Stimulated activated effector memory CD8-positive, alpha-beta T cell treated with anti-CD3 and anti-CD28 coated beads, Interleukin-12 subunit alpha, Interleukin-12 subunit beta, amount 100 ng/mL, for 72 hours (primary cell): ENCODE measurements at places on chromosomes 2 and 18.

DNA sequence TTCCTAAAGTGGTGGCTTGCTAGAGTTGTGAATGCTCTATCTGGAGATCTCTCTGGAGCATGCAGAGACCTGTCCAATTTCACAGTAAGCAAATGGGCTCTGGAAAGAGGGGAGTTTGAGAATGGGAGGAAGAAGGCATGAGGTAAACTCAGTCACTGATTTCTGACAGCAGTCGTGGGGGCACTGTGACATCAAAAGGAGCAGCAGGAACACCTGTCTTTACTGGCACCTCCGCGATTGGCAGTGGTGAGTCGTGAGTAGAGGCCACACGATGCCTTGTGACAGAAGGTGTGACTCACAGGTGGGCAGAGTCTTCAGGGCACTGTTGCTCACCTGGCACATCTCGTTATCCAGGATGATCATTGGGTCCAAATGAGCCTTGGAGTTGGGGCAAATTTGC, 38.8 kb upstream of the CAVIN2 start:
- no peak for DNase-seq

- no peak for DNase-seq
Observed at GRCh38 chr2:147135376-147135775, 709.5 kb upstream of the ACVR2A start.

- DNase-seq, result no peak
Observed at GRCh38 chr2:207937823-207938222, 87.5 kb downstream of the PLEKHM3 start.

DNA sequence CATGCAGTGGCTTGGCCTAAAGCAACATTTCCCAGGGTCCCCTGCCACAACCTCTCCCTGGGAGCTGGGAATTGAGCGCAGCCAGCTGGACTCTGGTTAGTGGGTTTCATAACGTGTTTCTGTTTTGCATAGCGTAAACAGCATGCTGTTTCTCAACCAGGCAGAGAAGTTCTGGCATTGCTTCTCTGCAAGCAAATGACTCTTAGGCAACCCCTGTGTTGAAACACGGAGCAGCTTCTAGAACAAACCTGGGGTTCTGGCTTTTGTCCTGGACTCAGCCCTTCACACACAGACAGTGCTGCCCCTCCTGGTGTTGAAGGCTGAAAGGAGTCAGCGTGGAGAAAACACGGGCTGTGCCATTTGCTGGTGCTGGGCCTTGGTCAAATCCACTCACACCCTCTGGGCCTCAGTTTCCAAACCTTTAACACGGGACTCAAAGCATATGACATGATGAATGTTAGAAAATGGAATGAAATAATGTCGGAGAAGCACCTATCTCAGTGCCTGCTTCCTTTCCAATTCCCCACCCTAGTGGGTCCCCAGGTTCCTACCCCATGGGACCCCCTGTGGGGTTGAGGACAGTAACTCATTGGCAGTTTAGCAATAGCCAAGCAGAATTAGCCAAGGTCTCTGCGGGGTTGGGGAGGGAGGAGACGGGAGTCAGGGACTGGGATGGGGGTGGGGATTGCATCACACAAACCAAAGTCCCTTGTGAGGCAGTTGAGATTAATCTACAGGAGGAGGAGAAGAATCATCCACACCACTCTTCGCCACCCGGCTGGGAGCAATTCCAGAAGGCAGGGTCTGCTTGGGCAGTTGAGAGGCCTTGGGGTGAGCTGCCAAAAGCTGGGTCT, 30.2 kb upstream of the IL1R2 start:
- DNase-seq, result no peak

DNA sequence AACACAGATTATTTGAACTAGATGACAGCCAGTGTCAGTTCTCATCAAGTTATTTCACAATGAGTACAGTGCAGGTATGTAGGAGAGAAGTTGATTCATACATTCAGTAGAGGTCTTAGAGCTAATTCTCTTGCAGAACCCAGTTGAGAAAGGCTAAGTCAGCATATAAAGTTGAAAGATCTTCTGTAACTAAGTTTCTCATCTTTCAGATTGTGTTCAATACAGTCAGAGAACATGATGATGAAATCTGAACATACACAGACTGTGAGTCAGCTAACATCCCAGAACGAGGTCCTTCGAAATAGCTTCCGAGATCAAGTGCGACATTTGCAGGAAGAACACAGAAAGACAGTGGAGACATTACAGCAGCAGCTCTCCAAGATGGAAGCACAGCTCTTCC, 41.9 kb upstream of the LIMS1 start:
- DNase-seq, result no peak

GRCh38 chr18:25927830-25928229, 162.6 kb downstream of the SS18 start:
- no peak for DNase-seq

DNA sequence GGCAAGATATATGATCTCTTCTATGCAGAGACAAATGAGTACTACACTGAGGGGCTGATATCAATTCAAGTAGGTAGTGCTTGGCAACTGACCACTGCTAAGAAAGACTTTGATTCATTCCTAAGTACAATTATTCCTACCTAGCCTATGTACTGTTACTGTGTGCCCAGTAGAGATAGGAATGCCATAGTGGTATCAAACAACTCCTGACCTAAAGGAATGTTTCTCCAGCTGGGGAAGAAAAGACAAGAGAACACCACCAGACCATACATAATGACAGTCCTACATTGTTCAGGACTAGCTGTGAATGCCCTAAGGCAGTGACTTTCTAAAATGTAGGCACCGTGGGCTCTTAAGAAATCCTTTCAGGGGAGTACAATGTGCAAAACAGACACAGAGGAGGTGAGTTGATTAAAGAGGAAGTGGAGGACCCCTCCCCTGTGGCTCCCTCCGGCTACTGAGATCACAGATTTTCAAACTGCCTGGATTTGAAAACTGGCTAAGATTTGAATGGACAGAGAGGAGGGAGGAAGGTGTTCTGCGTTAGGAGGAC, 89.1 kb downstream of the ANTXR1 start:
- DNase-seq, result no peak

- DNase-seq, result no peak
Observed at GRCh38 chr2:49261781-49262180, 107.5 kb upstream of the FSHR start.

DNA sequence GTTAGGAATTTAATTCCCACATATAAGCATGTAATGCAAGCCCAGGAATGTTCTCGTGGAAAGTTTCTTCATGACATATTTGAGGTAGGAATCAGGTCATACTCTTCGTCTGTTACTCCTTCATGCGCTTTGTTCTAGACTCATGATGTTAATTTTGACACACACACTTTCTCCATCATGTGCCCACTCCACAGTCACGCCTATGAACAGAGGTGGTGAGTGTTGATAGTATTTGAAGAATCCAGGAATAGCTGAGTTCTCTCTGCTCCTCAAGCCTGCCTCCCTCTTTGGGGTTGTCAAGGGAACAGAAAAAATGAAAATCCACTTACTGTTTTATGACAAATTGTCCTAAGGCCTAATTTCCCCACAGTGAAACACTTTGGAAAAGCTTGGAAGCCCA, 117.3 kb upstream of the SERPINE2 start:
- DNase-seq, result no peak

- no peak for DNase-seq
Observed at GRCh38 chr18:24065906-24066305, 51.4 kb downstream of the TTC39C start.

DNA sequence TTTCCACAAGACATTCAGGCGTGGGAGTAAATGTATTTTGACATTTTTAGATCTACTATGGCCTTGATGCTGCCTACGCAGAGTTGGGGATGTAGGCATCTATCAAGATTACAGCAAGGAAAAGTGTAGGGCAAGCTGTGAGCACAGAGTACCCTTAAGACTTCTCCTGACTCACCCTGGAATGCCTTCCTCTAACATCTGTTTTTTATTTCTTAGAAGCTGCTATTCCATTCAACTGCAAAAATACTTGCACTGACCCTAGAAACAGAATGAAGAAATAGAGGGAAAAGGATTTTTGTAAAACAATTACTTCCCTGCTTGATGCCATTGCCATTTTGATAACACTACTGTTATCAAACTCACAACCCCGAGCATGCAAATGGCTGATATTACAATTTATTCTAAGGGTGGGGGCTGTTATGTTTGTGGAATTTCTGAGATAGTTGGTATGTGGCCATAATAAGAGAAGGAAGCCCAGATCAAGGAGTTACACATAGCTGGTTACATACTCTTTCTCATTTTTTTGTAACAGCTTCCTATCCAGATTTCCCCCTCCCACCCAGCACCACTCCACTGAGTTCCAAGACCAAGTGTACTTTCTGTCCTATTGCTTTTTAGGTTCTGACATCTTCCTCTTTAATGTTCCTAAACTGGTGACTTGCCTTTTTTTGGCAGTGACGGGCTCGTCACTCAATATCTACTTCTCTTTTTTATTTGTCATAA, 6.0 kb upstream of the ROCK1 start:
- DNase-seq, result no peak

GRCh38 chr2:84201158-84201557, 257.9 kb downstream of the SUCLG1 start:
- no peak for DNase-seq

DNA sequence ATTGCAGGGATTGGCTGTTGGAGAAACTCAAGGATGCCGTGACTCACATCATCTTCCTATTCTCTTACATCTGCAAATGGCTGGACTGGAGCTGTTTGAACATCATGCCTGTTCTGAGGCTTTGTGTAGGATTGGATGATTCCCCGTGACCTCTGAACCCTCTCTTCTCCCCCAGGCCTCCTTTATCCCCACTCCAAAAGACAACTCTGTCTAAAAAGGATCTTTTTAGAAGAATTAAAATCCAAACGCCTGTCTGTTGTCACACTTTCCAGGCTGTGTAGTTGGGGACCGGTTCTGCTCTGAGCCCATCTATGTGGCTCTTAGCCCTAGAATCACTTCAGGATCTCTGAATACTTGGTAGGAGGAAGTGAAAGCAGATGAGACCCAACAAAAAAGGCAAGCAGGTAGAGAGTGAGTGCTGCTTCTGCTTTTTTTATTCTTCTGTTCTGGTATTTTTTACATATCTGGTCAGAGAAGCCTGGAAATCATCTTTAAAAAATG, 565 bp downstream of the SP140 start:
- no peak for DNase-seq

DNA sequence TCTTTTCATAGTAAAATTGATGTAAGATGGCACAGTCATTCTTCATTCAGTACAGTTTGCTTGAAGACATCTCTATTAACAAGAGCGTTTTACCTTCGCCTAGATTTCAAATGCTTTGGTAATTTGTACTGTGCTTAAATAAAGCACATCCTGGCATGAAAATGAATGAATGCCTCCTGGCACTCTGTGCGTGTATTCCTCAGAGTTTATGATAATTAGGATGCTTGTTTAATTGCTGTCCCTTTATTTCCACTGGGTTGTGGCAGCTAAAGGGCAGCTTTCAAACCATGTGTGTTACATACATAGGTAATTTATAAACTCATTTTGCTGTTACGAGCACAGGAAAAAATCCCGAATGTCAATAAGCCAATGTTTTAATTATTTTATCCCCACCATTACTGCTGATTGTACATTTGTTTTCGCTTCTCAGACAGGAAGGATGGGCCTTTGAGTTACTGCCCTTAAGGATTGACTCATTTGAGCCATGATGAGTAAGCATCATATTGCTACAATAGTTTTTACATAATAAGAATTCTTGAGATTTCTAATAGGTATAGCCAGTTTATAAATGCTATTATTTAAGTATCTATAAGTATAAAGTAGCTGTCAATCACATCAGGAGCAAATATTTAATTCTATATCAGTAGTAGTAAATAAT, 516.5 kb downstream of the XIRP2 start:
- DNase-seq, result no peak

- DNase-seq, result no peak
Observed at GRCh38 chr18:33951031-33951430, 273.7 kb downstream of the NOL4 start.

GRCh38 chr2:159091976-159092375, 123.5 kb downstream of the TANC1 start:
- DNase-seq, result no peak

DNA sequence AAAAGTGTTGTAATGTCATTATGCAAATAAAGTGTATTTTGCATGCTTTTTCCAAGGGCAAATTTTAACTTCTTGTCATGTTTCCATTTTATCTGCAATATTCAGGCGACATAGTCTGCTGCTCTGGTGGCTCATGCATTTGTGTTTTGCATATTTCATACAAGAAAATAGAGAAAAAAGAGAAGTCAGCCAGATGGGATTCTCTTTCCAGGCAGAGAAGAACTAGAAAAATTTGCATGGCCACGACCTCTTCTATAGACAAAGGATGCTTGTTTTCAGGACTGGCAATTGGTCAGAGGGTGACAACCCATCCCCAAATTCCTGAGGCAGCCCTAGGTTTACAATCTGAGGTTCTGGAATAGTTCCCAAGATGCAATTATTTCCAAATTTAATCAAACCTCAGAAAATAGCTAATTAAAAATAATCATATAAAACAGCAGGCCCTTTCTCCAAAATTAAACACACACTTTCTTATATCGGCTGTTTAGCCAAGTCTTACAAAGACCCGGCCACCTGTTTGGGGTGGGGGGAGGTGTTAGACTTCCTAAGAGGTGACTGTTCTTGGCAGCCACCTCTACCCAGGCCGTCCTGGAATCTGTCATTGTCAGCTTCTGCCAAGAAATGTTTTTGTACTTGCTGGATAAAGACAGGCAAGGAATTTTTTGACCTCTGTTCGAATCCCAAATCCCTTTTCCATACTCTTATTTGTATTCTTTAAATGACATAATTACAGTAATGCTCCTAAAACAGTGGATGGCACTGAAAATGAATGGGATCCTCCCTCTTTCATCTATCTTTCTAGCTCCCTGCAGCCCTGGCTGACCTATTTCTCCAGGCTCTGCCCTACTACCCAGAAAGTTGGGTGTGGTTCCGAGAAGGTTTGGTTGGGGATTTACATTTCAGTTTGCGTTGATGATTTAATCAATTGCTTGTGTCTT, 20.8 kb upstream of the SOS1 start:
- DNase-seq, result no peak

DNA sequence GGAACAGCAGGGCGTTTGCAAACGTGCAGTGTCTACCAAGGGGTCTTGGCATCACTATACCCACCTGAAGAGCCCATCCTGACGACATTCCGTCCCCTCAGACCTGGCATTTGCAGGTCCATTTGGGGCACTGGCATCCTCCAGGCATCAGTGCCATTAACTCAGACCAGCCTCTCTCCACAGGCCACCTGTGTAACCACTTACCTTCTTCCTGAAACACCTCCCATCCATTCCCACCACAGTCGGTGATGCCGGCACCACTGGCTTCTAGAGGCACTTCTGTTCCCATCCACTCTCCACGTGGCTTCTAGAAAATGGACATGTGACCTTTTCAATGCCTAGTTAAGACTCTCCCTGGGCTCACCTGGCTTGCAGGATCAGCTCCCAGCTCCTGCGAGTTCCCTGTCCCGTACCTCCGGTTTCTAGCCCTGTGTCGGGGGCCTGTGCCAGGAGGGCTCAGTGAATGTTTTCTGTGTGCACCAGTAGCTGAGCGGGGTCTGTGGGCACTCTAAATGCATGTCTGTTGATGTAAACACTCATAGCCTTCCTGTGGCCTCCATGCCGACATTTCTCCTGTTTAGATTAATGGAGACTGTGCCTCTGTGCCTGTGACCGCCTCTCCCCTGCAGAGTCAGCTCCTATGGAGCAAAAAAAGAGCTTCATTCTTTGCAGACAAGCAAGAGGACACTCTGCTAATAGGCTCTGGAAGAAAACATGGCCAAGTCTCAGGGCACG, 458.0 kb upstream of the HS6ST1 start:
- no peak for DNase-seq
